ENCODE measurements at places on chromosomes 13 and 19. TPM values are rescaled to one million over a fixed set of nuclear protein-coding genes. Genes with fewer than 3 reads are reported as not detected.

KLK1 gene
- total RNA-seq = 56.7 TPM

VSTM1 gene
- not detected for total RNA-seq

DNA sequence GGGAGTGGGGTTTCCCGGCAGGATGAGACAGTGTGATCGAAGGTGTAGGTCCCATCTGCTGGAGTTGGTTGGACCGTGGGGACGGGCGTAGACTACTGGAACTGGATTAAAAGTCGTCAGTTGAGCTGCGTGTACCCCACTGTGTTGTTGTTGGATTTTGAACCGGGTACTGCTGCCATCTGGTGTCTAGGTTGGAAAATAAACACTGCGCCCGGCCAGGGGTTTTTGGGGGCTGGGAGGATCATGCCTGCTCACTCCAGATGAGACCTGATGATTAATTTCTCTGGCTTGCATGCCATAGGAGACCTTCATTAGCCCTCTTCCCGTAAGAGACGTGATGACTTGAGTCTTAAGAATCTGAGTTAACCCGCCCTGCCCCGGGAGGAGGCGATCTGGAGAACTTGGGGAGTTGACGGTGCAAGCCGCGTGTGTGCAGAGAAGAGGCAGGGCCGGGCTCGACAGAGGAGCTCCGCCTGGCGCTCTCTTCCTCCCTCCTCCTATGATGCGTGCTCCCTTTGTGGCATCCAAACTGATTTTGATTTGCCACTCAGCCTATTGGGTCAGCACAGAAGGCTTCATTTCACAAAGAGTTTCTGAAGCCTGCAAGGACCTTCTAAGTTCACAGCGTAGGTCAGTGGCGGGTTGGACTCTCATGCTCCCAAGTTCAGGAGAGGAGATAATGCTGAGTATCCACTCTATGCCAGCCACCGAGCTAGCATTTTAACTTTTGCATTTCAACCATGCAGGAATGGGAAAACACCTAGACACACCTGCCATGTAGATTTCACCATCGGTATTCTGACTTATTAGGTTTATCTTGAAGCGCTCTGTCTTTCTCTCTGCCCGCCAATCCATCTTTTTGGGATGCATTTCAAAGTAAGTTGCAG, 2.7 kb downstream of the UHRF1 start:
- peak overlapping the region; percentile 4 for H3K4me3 ChIP-seq
- H3K27ac ChIP-seq = peak overlapping the region; percentile 3
- peak; percentile 68 for DNase-seq
- no peaks in the 10 kb centered on the region for H3K27me3 ChIP-seq

DNA sequence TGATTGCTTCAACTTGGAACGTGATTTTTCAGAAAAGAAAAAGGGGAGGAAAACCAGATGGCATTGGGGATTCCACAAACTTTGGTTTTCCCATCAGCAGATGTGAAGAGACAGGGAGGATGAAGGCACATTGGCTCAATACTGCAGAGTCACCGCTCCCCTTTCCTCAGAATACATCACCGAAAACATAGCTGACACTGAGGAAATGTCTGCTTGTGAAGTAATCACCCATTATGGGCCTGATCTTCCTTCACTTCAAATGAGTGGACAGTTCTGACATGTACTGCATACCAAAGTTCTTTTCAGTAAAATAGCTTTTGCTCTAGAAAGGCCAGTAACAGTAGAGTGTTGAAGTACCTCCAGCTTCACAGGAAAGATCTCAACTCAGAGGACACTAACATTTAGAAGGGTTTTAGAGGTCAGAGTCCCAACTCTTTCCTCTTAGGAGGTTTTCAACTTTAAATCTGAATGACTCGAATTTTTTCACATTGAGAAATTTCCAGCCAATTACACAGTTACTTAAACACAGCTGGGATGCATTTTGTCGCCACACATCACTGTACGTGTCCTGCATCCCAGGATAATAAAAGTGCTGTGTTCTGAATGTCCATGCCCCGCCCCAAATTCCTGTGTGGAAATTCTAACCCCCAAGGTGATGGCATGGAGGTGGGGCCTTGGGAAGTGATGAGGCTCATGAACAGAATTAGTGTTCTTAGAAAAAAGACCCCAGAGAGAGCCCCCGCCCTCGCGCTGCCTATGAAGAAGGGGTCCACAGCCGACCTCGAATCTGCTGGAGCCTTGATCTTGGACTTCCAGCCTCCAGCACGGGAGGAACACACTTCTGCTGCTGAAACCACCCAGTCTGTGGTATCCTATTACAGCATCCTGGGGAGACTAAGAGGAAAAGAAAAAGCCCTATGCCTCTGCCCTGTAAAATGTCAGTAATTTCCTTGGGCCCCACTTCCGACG, 77.7 kb downstream of the COL4A1 start:
- no peaks in the 10 kb centered on the region for H3K4me1 ChIP-seq
- no peak overlapping the region for H3K4me3 ChIP-seq
- peak overlapping the region; percentile 31 for H3K27ac ChIP-seq
- H3K27me3 ChIP-seq = no peaks in the 10 kb centered on the region
- no peak for DNase-seq

GRCh38 chr19:16764793-16765433, 45.3 kb downstream of the NWD1 start:
- no peak for DNase-seq
- H3K4me3 ChIP-seq = no peak overlapping the region

All from Peyer's patch (tissue), 4 donors.